ENCODE measurements at places on chromosomes 12 and 14.
A peak's percentile ranks its signal among the peaks of the same experiment; 100 is the strongest.

- DNase-seq, result no peak
Observed at GRCh38 chr12:59874781-59875180, 279.0 kb downstream of the SLC16A7 start.

GRCh38 chr12:6830286-6830890 is 2.2 kb downstream of the P3H3 start:
- DNase-seq, result no peak

DNA sequence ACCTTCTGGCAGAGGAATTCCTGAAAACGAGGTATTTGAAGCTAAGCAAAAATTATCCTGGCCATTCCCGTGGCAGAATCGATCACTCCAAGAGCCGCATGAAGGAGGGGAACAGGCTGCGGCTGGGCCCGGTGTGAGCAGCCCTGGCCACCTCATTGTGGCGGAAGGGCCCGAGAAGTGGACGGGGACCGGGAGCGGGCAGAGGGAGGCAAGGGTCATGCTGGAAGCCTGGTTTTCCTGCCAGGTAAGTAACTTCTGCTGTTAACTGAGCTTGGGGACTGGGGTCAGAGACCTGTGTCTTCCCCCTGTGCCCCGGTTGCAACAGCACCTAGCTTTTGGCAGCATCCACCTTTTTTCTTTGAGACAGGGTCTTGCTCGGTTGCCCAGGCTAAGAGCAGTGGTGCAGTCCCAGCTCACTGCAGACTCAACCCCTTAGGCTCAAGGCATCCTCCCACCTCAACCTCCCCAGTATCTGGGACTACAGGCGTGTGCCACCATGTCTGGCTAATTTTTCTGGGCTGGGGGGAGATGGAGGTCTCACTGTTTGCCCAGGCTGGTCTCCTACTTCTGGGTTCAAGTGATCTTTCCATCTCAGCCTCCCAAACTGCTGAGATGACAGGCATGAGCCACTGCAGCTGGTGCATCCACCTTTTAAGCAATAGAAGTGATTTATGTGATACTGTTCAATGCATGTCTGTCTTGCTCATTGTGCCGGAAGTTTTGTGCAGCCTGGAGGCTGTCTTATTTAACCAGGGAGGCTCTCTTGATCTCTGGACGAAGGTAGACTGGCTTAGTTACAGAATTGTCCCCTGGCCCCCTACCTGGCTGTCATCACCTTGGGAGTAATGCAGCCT is 174.0 kb upstream of the MYL2 start:
- DNase-seq, result no peak

DNA sequence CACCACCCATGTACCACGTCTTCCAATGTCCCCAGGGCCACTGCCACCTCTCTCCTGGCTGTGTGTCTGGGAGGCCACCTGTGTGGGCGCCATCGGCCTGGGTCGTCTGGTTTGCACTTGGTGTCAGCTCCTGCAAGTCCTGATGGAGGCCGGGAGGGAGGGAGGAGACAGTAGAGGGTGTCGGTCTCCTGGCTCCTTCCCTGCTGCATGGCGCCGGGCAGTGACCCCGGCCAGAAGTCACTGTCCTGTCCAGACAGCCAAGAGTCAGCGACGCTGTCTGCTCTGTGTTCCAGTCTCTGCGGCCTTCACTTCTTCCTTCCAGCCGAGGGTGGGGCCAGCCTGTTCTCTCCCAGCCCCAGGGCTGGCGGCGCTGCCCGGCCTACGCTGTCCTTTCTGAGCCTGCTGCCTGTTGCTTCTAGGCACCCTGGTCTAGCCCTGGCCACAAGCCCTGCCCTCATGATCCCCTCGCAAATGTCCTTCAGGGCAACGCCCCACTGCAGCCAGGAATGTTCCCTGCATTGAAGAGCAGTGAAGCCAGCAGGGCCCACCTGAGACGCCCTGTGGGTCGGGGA is 13.0 kb upstream of the LBHD2 start:
- no peak for DNase-seq

DNA sequence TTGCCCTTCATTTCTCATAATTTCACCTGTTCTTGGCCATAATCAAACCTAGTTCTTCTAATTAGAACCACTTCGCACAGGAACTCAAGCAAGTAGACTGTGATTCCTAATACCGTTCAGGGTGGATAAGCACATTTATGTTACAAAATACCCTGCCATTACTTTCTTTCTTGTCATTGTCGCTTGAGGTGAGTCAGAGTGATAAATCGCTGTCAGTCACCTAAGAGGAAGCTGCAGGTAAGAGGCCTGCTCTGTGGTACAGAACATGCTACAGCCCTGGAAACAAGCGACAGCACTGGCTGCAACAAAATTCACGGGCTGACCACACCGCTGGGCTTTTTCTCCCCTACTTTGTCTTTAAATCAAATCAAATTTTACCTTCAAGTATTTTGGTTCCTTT is 218.2 kb downstream of the ANO6 start:
- DNase-seq, result no peak

GRCh38 chr12:103626498-103626897 is 39.4 kb downstream of the STAB2 start:
- DNase-seq, result no peak

GRCh38 chr12:93636708-93637107 is 40.5 kb upstream of the CRADD start:
- no peak for DNase-seq

DNA sequence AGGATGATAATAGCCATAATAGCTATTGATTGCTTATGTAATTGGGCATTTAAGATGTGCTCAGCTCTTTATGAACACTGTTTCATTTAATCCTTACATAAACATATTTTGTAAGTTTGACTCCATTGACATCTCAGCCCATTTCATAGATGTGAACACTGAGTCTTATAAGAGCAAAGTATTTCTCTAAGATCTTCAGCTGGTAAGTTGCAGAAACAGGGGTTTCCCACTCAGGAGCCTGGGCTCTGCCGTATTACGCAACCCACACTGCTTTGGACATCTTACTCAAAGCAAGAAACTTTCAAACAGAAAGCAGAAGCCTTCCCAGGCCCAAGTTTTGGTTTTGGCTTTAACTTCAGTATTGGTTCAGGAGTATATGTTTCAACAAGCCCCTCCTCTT is 705.1 kb downstream of the MED13L start:
- DNase-seq, result no peak

- no peak for DNase-seq
Observed at GRCh38 chr14:102034301-102034700, 52.5 kb downstream of the HSP90AA1 start.

- peak; percentile 45 for DNase-seq
Observed at GRCh38 chr12:4807116-4807783, 87.0 kb downstream of the GALNT8 start.

DNA sequence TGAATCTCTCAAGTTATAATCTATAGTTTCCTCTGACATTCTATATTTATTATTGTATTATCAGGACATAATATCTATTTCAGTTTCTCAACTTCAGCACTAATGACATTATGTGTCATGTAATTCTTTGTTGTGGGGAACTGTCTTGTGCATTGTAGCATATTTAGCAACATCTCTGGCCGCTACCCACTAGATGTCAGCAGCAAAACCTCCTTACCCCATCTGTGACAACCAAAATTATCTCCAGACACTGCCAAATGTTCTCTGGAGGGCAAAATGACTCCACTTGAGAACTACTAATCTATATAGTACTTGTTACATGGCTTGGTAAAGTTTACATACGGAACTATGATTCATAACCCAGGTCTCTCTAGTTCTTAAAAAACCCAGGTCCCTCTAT is 110.2 kb downstream of the RASSF9 start:
- no peak for DNase-seq

DNA sequence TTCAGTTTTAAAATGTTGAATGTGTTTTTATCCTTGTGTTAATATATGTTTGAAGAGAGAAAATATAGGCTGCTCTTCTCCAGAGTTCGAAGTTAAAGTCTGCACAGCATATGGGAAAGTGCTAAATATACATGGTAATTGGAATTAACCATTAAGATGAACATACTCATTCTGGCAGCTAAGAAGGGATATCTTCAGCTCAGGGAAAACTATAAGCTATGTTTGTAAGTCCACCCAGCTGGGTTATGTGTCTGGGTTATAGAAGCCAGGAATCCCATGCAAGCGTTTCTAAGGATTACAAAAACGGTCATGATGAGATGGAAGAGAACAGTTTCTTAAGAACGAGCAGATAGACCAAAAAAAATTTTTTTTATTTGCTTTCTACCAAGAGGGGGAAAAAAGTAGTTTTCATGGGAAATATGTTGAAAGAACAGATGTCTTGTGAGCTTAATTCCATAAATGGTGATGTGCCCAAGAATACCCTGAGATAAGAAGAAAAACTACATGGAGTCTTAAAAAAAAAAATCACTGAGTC is 198.9 kb downstream of the FBXL14 start:
- DNase-seq, result no peak

GRCh38 chr12:96117460-96117859 is 76.7 kb upstream of the ELK3 start:
- DNase-seq, result no peak

GRCh38 chr14:65599375-65599774 is 186.8 kb downstream of the FUT8 start:
- no peak for DNase-seq
